Skin of body (tissue), 3 donors: ENCODE measurements at places on chromosomes 16 and 17.

DNA sequence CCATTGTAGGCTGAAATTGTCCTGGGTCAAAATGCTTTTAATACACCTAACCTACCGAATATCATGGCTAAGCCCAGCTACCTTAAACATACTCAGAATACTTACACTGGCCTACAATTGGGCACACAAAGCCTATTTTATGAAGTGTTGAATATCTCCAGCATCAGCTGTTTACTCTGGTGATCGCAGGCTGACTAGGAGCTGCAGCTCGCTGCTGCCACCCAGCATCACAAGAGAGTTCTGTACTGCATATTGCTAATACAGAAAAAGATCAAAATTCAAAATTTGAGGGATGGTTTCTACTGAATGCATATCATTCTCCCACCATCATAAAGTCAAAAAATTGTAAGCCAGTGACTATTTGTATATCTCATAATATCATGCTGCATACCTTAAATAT lies 55.3 kb downstream of the ULK2 start:
- DNase-seq: no peak

DNA sequence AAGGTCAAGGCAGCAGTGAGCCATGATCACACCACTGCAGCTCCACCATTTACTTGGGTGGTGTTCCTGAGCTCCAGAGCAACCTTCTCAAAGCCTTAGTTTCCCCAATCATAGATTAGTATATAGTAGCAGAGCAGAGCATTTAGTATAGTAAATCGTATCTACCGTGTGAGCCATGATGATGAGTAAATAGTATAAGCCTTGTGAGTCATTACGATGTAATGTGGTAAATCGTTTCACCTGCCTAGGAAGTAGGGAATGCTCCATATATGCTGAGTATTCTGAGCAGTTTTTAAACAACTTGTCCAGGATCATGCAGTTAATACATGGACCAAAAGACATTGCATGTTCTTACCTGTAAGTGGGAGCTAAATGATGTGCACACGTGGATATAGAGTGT lies 66.4 kb downstream of the SCNN1B start:
- DNase-seq: no peak

- DNase-seq: peak; percentile 37
Measured at GRCh38 chr16:89167425-89167941, 4.1 kb upstream of the CDH15 start.

DNA sequence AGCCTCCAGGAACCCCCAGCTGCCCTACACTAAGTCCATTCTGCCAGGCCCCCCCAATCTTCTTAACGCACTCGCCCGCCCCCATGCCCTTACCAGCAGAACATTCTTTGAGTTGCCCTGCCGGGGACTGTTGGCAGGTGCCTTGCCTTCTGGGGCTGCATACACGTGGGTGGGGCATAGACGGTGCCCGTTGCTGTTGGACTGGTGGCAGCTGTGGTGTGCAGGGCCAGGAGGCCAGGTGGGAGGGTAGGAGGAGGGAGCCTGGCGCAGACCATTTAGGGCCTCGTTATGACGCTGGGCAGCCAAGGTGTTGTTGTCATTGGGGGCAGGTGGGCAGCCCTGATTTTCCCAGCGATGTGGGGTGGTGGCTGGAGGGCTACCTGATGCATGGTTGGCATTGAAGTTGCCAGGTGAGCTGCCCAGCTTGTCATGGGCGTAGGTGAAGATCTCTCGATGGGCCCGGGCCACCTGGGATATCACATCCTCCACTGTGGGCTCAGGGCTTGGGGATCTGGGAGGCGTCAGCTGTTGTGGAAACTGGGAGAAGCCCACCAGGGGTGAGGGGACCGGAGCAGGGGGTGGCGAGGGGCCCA lies 4.9 kb downstream of the NR1D1 start:
- no peak for DNase-seq

DNA sequence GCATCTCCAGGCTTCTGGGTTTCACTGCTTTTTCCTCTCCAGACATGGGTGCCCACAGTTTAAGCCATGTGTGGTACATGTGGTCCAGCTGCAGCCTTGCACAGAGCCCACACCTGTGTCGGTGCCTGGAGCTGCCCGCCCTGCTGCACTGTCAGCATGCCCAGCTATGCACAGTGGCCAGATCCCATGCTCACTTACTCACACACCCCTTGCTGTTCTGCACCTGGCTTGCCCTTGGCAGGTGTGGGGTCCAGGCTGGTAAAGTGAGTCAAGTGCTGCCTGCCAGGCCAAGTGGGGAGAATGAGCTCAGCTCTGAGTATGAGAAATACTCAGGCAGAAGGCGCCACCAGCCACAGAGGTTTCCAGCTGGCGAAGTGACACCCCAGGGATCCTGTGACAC lies 739.9 kb downstream of the CDH11 start:
- no peak for DNase-seq

- no peak for DNase-seq
Measured at GRCh38 chr16:80303691-80304090, 237.1 kb upstream of the DYNLRB2 start.

DNA sequence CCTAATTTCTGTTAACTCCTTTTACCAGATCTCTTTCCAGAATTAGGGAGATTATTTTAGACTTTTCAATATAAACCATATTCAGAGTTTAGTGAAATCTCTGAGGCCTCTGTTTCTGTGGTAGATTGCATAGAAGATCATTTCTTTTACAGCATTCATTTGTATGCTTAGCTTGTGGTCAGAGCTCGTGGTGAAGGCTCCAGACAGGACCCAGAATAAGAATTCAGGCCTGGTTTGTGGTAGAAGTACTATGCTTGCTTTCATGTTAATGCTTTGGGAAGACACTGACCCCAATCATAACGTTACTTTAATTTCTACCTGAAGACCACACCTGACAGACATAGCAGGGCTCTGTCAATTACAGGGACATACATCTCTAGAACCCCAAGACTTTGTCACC lies 258.1 kb downstream of the FTO start:
- DNase-seq: no peak

DNA sequence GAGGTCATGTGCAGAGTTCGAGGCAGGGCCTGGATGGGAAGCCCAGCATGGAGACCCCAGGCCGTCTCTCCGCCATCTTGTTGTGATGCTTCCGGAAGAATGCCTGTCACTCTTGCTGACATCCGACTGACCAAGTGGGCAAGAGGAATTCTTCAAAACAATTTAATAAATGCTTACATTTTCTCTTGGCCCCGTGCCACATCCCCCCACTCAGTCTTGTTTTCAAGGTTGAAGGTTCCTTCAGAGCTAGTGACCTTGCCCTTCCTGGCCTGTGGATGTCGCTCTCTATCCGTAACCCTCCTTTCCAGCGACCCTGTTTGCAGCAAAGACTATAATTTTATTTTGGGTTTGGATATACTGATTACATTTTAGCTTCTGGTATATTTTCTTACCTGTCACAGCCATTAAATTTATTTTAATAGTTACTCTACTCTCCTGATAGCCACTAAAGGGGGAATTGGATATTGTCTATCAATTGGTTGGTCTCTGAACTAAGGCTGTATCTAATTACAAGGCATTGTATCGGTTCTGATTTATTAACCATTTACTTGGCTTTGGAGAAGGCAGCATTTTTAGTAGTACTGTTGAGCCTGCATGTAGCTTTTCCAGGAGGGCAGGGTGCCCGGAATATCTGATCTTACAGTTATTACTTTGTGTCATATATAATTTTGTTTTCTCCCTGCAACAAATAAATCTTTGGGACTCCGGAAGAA lies 264.5 kb downstream of the WWOX start:
- peak; percentile 36 for DNase-seq

DNA sequence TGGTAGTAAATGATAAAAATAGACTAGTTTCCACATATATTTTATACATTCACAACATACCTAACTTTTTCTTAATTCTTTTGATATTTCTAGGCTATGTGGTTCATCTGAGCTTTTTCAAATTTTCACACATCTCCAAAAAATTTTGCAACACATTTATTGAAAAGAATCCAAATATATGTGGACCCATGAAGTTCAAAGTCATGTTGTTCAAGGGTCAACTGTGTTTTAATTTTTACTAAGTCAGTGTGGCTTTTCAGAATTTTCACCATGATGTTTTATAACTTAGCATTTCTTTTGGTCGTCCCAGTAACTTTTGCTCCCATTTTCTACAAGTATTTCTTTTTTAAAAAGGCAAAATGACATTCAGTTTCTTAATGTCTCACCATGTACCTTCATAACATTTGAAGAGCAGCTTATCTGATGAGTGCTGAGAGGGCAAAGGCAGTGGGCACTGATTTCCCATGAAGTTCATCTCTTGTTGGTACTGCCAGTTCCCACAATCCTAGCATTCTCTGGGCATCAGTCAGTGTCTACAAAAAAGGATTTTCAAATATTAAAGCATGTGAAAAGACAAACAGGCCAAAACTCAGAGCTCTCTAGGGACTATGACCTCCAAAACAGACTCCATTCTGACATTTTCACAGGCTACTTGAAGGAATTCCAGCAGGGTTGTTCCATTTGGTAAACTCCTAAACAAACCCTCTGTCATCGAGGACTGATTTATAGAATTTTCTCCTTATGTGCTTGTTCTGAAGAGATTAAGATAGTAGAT lies 80.3 kb downstream of the MRTFB start:
- peak; percentile 26 for DNase-seq

GRCh38 chr16:87324411-87325275 lies 7.5 kb upstream of the C16orf95 start:
- peak; percentile 22 for DNase-seq

DNA sequence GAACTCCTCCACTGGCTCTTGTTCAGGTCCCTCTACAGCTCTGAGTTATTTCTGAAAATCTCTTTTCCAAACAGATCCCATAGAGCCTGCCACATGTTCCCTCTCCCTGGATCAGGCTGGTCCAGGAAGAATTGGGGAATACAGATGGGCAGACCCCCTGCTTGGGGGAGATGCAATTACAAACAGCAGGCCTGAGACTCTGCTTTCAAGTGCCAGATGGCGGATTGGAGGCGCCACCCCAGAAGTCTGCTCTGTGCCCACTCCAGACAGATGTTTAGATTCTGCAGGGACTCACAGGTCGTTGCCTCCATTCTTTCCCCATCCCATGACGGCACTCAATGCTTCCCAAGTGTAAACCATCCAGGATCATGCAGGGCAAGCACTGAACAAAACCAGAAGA lies 316.6 kb downstream of the SLC39A11 start:
- peak; percentile 27 for DNase-seq

- DNase-seq: no peak
Measured at GRCh38 chr16:25031132-25031440, 15.9 kb upstream of the ARHGAP17 start.

GRCh38 chr17:28343491-28343932 lies 8.0 kb downstream of the TNFAIP1 start:
- no peak for DNase-seq

- DNase-seq: no peak
Measured at GRCh38 chr16:63856537-63856936, 1265.3 kb downstream of the CDH11 start.

GRCh38 chr17:3531266-3532101 lies 26.1 kb downstream of the TRPV3 start:
- DNase-seq: no peak

GRCh38 chr17:37512442-37513068 lies 22.9 kb downstream of the DUSP14 start:
- no peak for DNase-seq

GRCh38 chr17:48555258-48556228 lies 10.6 kb upstream of the HOXB2 start:
- DNase-seq: peak; percentile 87

GRCh38 chr16:12672986-12673385 lies 130.7 kb downstream of the CPPED1 start:
- no peak for DNase-seq

GRCh38 chr16:76335180-76335974 lies 58.2 kb downstream of the CNTNAP4 start:
- DNase-seq: no peak

GRCh38 chr16:23107936-23108335 lies 41.3 kb downstream of the USP31 start:
- DNase-seq: no peak

- no peak for DNase-seq
Measured at GRCh38 chr17:52071712-52072111, 86.8 kb downstream of the CA10 start.

DNA sequence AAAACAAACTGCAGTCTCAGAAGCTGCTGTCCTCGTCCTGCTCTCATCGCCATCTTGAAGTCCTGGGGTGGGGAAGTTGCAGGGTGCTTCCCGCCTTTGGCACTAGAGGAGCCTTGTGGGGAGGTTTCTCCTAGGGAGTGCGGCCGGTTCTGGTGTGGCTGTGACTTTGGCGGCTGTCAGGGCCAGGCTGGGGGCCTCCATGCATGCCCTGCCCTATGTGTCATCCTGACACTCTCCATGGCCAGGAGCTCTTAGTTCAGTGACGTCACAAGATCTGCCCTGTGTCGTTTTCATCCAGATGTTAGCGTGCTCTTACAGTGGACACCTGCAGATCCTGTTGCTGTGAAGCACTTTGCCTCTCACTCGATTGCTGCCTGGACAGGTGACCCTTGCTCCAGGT lies 49.6 kb downstream of the PLD6 start:
- DNase-seq: no peak

GRCh38 chr17:80132906-80133625 lies 13.9 kb downstream of the EIF4A3 start:
- DNase-seq: no peak

DNA sequence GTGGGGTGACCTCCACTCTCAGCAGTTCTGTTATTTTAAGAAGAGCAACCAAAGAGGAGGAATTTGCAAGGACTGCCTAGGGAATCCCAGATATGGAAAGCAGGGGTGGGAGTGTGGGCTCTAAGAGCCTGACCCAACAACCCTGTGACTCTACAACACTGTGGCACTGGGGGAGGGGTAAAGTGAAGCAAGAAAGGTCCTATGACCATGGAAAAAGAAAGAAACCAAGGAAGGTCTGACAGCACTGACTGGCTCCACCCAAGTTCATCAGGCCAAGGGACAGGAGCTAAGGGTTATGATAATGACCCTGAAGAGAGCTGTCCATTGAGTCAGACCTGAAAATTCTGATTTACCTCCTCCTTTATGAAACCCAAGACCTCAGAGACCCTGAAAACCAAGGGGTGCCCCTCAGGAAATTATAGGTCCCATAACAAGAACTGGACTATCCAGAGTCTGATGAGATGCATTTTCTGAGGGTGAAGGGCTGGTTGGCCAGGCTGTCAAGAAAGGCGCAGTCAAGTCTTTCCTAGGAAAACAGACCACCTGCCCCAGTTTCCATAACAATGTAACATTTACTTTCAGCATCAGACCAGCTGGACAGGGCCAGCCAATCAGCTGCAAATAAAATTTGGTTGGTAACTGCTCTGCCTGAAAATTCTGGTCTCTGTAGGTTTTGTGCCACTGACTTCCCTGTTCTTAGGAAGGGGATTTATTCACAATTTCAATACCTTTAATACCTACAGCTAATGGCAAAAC lies 53.8 kb upstream of the MTMR4 start:
- DNase-seq: no peak
